ENCODE measurements at places on chromosomes 1 and 21. TPM values are rescaled to one million over a fixed set of nuclear protein-coding genes. Genes with fewer than 3 reads are reported as not detected.

DNA sequence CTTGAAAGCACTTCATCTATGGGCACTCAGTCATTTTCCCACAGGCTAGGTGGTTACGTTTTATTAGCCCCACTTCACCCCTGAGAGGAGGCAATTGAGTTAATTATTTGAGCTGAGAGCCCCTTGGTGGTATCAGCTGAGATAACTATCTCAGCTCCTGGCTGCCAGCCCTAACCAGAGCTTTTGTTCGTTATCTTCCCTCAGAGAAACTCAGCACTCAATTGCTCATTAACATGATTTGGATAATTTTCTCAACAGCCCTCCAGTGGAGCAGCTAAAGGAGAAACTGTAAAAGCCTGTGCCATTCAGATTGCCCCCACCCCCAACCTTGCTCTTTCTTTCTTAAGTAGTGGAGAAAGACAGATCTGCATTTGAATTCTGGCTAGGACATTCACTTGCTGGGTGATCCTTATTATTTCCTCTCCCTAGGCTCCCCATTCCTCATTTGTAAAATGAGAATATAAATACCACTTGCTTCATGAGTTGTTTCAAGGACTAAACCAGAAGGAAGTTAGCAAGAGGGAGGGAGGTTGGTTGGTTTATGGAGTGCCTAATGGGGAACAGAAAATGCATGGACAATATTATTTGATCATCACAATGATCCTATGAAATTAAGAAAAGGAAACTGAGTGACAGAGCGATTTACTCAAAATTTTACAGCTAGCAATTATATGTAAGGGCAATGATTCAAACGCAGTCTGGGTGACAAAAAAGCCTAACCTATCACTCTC lies 218.7 kb upstream of the FGGY start:
- DNase-seq = no peak

- DNase-seq = peak; percentile 58
Observed at GRCh38 chr1:31760471-31761470, 3.4 kb downstream of the ADGRB2 start.

The LHX8 gene
- total RNA-seq = 16.1 TPM

GRCh38 chr1:7265771-7266371 lies 480.6 kb downstream of the CAMTA1 start:
- DNase-seq = peak; percentile 81

- DNase-seq = no peak
Observed at GRCh38 chr1:25727635-25728286, 72.2 kb upstream of the SELENON start.

The NMNAT2 gene
- 1.4 TPM for total RNA-seq

The LYPD8 gene
- 5.1 TPM for total RNA-seq

- DNase-seq = no peak
Observed at GRCh38 chr1:114688526-114688925, 6.8 kb downstream of the AMPD1 start.

The OPRD1 gene
- total RNA-seq = not detected

DNA sequence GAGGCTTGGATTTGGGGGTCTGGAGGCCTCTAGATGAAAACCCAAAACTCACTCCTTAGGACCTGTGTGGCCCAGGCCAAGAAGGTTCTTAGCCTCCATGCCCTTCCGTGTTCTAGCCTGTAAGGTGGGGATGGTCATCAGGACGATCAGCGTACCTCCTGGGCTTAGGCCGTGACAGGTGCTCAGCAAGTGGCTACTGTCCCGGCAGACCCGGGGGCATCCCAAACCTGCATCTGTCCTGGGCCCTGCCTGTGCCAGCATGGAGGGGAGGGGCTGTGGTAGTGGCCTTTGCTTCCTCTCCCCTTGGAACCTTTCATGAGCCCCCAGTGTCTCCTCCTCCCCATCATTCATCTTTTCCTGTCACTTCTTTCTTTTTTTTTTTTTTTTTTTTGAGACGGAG lies 22.7 kb upstream of the TRAPPC10 start:
- no peak for DNase-seq

DNA sequence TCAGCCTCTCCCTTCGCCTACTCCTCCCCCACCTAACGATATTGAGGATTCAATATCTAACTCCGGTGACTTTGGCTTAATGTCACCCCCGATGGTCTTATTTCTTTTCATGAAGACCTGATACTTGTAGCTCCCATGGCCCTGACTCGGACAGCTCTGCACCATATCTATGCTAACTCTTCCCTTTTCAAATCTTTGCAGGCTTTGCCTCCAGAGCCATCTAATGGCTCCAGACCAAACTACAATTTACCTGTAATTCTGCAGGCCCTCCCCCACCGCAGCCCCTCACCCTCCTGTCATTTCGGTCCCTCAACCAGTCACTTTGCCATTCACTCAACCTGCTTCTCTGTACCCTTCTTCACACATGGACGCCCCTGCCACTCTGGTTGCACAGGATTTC lies 7.9 kb upstream of the GSTM5 start:
- peak; percentile 1 for DNase-seq

DNA sequence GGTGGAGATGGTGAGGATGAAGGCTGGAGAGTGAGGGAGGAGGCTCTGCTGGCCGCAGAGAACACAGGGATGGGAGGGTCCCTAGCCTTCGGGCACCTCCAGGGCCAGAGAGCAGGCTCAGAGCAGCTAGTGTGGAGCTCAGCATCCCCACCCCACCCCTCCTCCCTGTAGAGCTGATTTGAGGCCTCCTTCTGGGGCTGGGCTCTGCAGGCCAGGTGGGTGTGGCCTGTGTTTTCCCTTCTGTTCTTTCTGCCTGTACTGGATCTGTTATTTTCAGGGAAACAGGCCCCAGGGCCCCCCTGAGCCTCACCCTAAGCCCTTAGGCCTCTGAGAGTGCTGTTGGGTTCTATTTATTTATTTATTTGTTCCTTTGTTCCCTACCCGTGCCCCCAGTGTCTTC lies 44.8 kb downstream of the TMCC2 start:
- no peak for DNase-seq

- DNase-seq = no peak
Observed at GRCh38 chr21:25965951-25966707, 204.4 kb downstream of the APP start.

DNA sequence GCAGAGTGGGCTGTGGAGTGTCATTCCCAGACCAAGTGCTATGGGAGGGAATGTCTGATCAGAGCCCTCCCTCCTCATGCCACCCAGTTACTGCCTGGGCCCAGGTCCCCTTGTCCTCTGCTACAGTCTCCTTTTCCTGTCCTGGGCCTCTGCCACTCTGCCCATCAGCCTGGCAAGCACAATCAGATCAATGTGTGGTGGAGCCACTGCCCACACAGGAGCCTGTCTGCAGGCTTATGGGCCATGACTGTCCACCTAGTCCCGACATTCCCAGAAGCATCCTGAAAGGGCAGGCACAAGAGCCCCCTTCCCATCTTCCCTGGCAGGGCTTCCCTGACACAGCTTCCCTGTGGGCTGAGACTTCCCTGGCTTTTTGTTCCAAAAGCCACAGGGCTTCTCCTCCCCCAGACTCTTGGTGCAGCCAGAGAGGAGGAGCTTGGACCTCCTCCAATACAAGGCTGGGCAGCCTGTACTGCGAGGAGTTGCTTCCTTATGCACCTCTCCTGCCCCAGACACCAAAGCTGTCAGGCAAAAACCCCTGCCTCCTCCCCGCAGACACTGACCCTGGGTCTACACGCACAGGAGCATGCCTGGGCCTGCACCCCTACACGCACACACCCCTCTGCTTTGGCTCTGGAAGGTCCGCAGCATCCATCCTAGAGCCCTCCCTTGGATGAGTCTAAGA lies 29.2 kb upstream of the CNTN2 start:
- DNase-seq = peak; percentile 27

DNA sequence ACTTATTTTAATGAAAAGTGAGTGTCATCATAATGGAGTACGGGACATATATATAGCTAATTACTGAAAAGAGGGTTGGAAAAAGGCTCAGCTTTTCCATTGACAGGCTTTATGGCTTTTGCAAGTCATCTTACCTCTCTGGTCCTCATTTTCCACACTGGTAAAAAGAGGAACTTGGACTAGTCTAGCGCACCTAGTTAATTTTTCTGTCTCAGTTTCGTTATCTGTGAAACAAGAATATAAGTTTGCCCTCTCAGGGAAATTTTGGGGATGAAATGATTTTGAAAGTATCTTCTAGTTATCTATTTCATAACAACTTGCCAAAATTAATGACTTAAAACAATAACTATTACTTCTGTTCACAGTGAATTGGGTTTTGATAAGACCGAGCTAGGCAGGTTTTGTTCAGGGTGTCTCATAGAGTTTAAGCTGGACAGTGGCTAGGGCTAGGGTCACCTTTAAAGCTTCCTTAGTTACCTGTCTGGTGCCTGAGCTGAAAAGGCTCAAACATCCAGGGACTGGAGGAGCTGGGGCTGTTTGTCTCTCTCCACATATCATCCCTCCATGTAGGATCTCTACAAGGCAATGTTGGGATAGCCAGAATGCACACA lies 91.7 kb downstream of the TYW3 start:
- DNase-seq = no peak

Data from H4 (cell line).